ENCODE measurements at places on chromosomes 7 and 10.

DNA sequence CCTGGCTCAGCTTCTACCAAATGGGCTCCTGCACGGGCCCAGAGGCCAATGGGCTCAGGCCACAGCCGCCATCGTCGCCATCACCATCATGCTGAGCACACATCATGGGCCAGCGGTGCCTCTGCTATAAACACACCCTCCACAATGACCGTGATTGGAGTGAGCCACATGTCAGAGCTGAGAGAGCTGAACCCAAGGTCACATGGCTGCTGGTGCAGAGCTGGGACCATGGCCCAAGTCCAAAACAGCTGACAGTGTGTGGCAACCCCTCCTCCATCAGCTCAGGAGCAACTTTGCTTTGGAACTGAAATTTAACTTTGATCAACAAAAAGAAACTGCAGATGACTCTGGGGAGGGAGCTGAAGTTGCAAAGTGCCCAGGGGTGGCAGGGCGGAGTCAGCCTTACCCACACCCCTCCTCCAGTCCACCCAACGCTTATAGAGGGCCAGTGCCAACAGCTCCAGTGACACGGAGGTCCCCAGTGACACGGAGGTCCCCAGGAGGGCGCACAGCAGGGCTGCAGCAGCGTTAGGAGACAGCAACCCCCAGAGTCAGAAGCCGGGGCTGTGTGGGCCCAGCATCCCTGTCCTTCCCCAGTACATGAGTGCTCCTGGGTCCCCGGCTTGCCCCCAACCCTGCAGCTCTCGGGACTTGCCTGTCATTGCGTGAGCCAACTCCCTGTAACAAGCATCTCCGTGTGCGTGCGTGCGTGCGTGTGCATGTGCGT is 249.6 kb downstream of the ELFN1 start:
- peak; percentile 74 for DNase-seq

GRCh38 chr7:55177068-55177530 is 158.3 kb downstream of the EGFR start:
- no peak for DNase-seq

DNA sequence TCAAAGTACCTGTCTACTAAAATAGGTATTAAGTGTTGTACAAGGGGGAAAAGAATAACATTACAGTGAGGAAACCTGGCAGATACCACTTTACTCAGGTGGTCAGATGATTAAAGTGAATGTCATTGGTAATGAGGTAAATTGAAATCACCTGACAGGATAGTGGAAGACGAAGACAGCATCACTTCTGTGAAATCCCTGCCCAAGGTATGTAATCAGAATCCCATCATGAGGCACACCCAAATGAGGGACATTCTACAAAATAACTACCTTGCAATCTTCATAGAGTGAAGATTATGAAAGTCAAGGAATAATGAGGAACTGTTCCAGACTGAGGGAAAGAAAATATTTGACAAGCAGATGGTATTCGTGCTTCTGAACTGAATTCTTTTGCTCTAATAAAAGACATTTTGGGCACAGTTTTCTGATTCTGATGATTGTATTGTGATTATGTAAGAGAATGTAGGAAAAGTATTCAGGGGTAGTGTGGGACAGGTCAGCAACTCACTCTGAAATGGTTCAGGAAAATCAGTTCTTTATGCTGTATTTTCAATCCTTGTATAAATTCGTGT is 33.3 kb upstream of the ARMS2 start:
- DNase-seq, result no peak

- no peak for DNase-seq
Observed at GRCh38 chr7:84108787-84109186, 85.8 kb downstream of the SEMA3A start.

DNA sequence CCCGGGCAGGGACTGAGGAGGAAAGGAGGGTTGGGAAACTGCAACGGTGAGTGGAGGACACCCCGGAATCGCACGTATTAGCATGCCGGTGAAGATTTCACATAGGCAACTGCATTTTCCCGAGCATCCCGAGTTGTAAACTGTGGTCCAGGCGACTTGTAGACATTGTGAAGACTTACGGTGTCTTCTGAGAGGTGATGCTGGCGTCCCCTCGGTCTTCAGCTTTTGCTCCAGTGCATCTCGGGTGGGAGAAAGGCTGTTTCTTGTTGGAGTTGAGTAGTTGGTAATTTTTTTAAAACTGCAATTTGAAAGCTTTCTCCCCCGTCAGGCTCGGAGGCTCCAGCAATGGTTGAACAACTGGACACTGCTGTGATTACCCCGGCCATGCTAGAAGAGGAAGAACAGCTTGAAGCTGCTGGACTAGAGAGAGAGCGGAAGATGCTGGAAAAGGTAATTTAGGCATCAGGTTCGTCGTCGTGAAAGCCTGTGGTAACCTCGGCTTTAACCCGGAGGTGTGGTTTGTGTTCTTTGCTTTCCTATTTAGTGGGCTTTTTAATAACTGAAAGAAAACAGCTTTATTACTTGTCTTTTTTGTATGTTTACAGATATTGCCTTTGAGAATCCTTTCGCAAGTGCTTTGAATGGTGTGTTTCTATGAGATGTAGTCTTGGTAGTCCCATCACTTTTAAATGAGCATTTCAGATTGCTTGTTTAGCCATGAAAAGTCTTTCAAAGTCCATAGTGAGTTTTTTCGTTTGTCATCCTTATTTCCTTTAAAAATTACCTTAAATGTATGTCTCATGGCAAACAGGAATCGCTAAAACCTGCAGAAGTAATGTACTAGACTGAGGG is 687 bp downstream of the HELLS start:
- peak; percentile 39 for DNase-seq

- no peak for DNase-seq
Observed at GRCh38 chr10:3195726-3196125, 23.1 kb upstream of the PITRM1 start.

DNA sequence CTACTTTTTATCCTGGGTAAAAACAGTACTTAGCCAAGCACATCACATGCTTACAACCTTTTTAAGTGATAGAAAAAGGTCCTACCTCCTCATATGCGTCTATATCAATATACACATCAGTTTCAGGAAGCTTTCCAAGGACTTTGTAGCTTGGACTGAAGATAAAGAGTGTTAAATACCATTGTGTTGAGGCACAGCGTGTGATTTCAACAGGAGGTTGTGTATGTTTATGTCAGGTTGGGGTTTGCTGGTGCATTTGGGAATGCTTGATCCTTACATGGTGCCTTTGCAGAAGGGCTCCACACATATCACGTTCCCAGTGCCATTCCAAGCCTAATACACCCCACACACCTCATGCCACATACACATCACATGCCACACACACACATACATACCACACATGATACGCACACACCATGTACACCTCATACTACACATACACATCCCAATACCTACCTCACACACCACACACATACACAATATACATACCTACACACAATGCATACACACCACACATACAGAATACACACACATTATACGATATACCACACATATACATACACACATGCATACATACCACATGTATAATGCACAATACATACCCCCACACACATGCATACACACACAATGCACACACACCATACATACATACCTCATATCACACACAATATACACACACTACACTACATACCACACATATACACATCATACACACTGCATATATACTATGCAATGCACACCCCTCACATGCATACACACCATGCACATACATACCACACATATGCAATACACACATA is 33.1 kb downstream of the PSMC2 start:
- no peak for DNase-seq

DNA sequence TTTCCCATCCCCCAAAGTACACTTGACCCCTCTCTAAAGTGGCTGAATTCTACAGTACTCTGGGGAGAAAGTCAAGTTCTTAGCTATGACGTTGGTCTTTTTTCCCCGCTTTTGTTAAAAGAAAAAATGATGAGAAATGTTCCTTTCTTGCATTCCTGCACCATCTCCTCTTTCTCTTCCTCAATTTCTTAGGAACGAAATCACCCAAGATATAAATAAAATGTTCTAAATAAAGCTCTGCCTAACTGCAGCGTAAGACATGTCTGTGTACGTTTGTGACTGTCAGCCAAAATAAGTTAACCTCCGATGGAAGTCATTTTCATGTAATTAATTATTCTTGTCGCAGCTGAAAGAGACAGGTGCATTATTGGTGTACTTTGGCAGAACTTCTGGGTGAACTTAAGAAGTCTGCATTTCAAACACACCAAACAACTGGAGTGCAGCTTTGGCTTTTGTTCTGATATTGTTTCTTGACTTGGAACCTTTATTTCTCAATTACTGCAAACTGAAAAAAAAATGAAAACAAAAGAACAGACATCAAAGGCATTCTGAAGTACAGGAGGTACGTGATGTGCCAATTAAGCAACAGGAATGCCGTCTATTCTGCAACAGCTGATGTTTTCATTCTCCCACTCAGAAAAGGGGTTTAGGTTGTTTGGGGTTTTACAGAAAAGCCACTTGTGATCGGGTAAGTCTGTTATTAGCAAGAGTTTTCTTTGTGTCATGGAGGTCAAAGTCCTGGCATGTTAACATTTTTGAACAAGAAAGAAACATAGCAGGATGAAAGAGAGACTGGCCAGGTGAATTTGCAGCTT is 82.4 kb upstream of the SDK1 start:
- DNase-seq, result no peak

DNA sequence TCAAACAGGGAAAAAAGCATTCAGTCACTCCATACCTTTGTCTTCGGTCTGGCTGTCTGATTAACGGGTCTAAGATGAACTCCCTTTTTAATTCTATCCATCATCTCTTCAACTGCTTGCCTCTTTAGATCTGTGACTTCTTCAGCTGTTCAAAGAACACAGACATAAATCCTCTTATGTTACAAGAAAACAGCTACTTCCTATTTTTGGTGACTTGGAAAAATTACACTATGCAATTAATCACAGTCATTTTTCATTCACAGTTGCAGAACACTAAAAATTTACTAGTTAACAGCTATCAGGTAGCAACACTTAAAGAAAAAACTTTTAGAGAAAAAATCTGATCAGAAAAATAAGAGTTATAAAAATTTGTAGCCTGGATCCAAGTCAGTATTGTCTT is 66.0 kb downstream of the ENO4 start:
- DNase-seq, result no peak

GRCh38 chr7:159120540-159120919 is 24.1 kb downstream of the VIPR2 start:
- no peak for DNase-seq

- DNase-seq, result no peak
Observed at GRCh38 chr10:31920538-31920937, 8.1 kb downstream of the ARHGAP12 start.

GRCh38 chr10:62745581-62745980 is 58.9 kb upstream of the ADO start:
- DNase-seq, result no peak

GRCh38 chr10:31036209-31036608 is 4.5 kb upstream of the ZNF438 start:
- no peak for DNase-seq

- DNase-seq, result no peak
Observed at GRCh38 chr7:77481615-77482014, 55.5 kb upstream of the PTPN12 start.

DNA sequence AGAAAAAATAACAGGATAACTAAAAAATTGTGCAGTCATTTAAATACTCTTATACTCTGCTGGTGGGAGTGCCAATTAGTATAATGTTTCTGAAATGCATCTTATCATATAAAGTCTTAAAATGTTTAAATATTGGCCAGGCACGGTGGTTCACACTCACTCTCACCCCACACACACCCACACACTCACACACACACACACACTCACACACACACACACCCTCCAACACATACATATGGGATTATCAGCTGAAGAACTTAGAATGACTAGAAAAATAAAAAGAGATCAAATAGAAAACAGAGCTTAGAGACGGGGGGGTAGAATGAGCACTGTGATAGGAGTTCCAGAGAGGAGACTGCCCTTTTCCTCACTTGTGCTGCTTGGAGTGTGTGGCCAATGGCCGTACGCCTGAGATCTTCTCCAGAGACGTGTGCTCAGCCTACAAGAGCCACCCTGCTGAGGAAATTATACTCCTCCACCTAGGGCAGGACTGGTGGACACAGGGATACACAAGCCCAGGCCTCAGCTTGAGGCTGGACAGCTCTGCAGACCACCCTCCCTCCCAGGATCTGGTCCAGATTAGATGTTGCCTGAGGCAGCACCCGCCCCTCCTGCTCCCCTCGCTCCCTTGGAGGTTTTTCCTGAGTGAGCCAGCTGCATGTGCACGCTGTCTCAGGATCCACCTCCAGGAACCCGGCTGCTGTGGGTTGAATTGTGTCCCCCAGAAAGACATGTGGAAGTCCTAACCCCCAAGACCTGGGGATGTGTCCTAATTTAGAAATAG is 26.5 kb upstream of the PRKAG2 start:
- no peak for DNase-seq

GRCh38 chr10:61815496-61815895 is 86.0 kb upstream of the ARID5B start:
- DNase-seq, result peak; percentile 37

DNA sequence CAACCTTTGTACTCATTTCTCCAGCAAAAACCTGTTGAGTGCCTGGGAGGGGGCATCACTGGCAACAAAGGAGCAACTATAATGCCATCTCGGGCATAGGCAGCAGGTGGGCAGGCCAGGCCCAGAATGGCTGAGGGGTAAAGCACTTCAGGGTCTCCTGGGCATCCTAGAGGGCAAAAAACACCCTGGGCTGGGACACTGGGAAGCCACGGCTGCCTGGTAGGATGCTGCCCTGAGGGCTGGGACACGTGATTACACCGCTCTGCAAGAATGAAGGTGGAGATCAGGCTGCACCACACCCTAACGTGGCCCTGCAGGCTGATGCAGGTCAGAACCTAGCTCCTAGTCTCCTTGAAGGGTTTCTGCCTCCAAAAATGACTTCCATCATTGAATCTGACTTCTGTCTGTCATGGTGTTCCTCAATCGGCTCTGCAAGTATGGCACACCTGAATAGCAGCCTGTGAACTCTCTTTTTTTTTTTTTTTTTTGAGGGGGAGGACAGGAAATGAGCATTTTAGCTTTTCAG is 4.5 kb upstream of the TRAPPC14 start:
- no peak for DNase-seq

DNA sequence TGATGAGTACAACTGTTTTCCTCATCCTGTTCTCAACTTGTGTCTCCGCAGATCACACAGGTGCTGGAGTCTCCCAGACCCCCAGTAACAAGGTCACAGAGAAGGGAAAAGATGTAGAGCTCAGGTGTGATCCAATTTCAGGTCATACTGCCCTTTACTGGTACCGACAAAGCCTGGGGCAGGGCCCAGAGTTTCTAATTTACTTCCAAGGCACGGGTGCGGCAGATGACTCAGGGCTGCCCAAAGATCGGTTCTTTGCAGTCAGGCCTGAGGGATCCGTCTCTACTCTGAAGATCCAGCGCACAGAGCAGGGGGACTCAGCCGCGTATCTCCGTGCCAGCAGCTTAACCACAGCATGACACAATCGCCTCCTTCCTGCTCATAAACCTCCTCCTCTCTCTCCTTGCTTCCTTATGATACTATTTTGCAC is 126.7 kb upstream of the PRSS58 start:
- peak; percentile 87 for DNase-seq

All from hematopoietic multipotent progenitor cell treated with erythropoietin and hydrocortisone succinate and interleukin-3 and kit ligand, for 6 days (in vitro differentiated cells).